Esophagus squamous epithelium (tissue), 5 donors: ENCODE measurements at places on chromosomes 3 and 15. TPM values are rescaled to one million over a fixed set of nuclear protein-coding genes. Genes with fewer than 3 reads are reported as not detected.

The DGKG gene
- total RNA-seq: 13.7 TPM

DNA sequence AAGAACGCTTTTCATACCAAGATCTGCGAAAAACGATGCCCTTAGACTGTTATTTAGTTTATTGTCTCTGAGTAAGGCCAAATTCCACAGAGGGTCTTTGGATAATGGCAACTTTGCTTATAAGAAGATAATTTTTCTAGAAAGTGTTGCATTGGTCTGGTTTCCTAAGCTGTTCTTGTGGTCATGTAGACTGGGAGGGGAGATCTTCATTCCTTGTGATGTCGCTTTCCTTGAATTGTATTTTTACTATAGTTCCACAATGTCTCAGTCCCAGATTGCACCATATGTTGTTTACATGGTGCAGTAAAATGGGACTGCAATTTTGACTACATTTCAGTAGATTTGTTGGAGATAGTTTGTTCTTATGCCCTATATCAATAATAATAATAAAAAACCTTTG lies 28.8 kb upstream of the ST3GAL6 start:
- no peak for DNase-seq

DNA sequence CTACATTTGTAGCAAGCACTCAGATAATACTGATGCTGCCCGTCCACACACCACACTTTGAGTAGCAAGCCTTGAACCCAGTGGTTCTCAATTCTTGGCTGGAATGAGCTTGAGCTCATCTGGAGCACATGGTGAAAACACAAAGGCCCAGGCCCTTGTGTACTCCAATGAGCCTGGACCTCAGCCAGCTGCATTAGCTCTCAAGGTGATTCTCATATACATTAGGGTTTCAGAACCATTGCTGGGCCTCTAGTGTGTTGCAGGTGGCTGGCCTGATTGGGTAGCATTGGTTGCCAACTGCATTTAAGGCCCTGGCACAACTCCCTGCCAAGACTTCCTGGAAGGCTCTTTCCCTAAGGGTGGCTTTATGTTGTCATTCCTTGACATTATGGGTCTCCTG lies 23.4 kb upstream of the ZFAND6 start:
- no peak for DNase-seq

DNA sequence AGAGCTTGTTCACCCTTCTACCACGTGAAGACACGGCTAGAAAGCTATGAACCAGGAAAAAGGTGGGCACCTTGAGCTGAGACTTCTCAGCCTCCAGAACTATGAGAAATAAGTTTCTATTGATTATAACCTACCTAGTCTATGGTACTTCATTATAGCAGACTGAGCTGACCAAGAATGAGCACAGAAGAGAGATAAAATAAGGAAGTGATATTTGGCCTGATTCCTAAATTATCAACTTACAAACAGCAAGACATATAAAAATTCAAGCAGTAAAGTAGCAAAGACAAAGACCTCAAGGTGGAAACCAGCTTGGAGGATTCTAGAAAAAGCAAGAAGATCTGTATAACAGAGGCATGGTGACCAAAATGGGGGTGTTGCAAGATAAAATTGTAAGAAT lies 63.9 kb upstream of the OSTN start:
- DNase-seq: no peak

DNA sequence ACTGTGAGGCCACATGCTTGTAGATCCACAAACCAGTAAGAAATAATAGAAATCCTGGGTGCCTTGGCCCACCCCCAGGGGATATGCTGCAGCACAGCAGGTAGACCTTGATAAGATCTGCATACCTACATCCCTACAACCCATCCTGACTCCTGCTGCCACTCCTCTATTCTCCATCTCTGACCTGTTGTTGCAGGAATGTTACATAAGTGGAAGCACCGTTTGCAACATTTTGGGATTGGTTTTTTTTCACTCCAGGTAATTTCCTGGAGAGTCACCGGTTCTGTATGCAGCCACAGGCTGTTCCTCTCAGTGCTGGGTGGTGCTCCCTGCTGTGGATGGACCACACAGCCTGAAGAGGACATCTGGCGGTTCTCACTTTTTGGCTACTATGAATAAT lies 16.1 kb upstream of the CSPG5 start:
- no peak for DNase-seq
